Renal pelvis (tissue), 12 donors: ENCODE measurements at places on chromosomes 11 and 22. TPM values are rescaled to one million over a fixed set of nuclear protein-coding genes. Genes with fewer than 3 reads are reported as not detected.

DNA sequence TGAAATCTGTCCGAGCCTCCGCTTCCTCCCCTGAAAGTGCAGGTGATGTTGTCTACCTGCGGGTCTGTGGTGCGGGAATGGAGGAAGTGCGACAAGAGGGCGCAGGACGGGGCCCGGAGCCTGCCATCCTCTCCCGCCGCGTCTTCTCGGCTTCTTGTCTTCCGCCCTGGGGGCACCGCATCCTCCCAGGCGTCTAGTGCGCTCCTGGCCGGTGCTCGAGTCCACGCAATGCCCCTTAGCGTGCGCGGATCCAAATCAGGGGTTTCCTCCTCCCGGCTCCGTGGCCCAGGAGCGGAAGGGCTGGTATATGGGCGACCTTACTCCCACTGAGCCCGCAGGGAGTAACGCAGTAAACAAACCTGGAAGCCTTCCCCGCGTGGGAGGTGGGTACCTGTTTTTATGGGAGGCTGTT is 405 bp downstream of the SFI1 start:
- DNase-seq: no peak

- no peak for DNase-seq
Measured at GRCh38 chr22:35660291-35661127, 12.3 kb downstream of the APOL6 start.

- no peak for DNase-seq
Measured at GRCh38 chr11:74815966-74816365, 67.3 kb downstream of the RNF169 start.

Gene OR5AL1
- polyA plus RNA-seq: not detected

DNA sequence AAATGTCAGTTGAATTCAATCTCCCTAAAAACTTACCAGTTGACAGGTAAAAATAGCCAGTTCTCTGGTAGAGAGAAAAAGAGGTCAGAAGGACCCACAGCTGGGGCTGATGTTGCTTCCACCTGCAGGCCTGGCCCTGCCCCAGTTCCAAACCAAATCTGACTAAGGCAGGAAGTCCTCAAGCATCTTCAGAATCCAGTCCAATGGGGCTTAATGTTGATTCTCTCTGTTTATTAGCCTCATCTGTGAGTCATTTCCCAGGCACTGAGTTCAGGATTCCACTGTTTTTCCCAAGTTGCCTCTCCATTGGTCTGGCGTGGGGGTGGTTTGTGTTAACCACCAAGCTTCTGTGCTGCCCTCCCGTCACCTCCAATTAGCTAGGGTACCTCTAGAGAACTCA is 601.8 kb downstream of the INSC start:
- DNase-seq: no peak

DNA sequence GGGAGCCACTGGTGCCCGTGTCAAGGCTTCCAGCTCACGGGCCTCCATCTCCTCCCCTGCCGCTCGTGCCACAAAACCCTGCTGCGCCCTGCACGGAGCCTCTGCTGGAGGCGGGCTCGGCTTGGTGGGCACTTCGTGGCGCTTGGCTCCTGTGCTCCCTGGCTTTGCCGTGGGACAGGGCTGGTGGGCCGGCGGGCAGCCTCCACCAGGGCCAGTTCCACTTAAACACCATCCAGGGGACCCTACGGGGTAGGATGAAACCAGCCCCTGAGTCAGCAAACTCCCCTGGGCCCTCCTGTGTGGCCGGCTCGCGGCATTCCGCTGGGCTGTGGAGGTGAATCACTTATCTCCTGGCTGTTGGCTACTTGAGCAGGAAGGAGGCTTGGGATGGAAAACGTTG is 1304.6 kb downstream of the BRD1 start:
- DNase-seq: no peak
